ENCODE measurements at places on chromosomes 4 and X. TPM values are rescaled to one million over a fixed set of nuclear protein-coding genes. Genes with fewer than 3 reads are reported as not detected.
A peak's percentile ranks its signal among the peaks of the same experiment; 100 is the strongest.

- peaks cover 6% of the 10 kb centered on the region for H3K4me1 ChIP-seq
- no peak for DNase-seq
- H3K4me3 ChIP-seq = no peak overlapping the region
- H3K36me3 ChIP-seq = peaks cover 20% of the 10 kb centered on the region
- no peaks in the 10 kb centered on the region for H3K27me3 ChIP-seq
Measured at GRCh38 chr4:142713282-142714030, 132.6 kb downstream of the INPP4B start.

DNA sequence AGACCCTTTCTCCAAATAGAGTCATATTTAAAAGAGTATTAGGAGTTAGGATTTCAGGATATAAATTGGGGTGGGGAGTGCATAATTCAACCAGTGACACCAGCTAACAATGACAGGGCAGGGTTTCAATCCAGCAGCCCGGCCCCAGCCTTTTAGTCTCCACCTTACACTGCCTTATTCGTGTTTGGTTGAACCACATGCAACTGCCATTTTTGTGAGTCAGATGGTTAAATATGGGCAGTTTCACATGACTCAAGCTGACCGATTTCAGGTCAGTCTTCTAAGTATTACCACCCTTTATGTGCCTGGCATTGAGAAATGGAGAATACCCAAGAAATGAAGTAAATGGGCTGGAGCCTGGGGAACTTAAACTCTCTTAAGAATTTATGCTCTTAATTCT is 102.8 kb downstream of the STOX2 start:
- no peak overlapping the region for H3K4me3 ChIP-seq
- H3K27me3 ChIP-seq = no peaks in the 10 kb centered on the region
- H3K36me3 ChIP-seq = 0 out of 2 replicates have a peak, but pooled peaks cover 6% of the 10 kb centered on the region
- H3K4me1 ChIP-seq = no peaks in the 10 kb centered on the region

DNA sequence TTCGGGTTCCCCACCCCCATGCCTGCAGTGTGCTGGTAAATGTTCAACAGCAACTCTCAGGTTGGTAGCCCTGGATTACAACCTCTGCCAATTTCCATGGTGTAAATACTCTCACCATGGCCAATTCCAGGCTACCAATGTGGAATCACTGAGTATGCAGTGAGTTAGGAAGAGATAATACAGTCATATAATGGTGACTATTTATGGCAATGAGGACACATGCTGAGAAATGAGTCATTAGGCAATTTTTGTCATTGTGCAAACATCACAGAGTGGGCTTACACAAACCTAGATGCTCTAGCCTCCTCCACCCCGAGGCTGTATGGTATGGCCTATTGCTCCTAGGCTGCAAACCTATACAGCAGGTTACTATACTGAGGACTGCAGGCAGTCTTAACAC is 4.6 kb upstream of the CLDN24 start:
- peaks cover 41% of the 10 kb centered on the region for H3K36me3 ChIP-seq
- no peak overlapping the region for H3K27ac ChIP-seq
- H3K4me1 ChIP-seq = peaks cover 30% of the 10 kb centered on the region
- H3K4me3 ChIP-seq = no peak overlapping the region
- peak; percentile 26 for DNase-seq
- H3K27me3 ChIP-seq = peaks cover 18% of the 10 kb centered on the region

DNA sequence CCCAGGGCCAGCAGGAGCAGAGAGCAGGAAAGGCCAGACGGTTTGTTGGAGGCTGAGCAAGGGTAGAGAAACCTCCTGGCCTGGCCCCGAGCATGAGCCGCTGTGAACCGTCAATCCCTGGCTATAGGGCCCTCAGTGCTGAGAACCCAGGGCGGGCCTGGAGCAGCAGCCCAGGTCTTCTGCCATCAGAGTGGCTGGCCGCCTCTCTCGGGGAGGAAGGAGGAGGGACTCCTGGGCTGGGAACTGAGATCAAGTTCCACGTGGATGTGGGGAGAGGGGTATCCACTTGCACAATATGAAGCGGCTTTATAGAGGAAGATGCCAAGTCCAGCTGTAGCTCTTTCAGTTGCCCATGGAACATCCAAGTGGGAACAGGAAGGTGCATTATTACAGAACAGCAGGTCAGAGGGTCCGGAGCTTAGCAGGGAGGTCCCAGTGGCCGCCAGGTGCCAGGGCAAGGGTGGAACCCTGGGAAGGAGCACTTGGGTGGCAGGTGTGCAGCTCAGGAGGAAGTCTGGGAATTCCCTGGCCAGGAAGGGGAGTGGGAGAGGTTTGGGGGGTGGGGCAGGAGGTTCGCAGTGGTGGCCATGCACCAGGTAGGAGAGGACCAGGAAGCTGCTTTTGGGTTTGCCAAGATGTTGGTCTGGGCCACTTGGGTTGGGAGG is 31.7 kb upstream of the CRMP1 start:
- no peak for DNase-seq
- H3K4me1 ChIP-seq = no peaks in the 10 kb centered on the region
- no peak overlapping the region for H3K4me3 ChIP-seq
- H3K27me3 ChIP-seq = peaks cover 1% of the 10 kb centered on the region
- peaks cover 6% of the 10 kb centered on the region for H3K36me3 ChIP-seq
- no peak overlapping the region for H3K27ac ChIP-seq

CHRDL1 gene
- 0.47 TPM for total RNA-seq

RASSF6 gene
- not detected for total RNA-seq

RAB9B gene
- 0.29 TPM for total RNA-seq

Measured in HFFc6 (cell line).